Large intestine (tissue), 12 donors: ENCODE measurements at places on chromosomes 3 and 15. TPM values are rescaled to one million over a fixed set of nuclear protein-coding genes. Genes with fewer than 3 reads are reported as not detected.

- H3K27me3 ChIP-seq, result no peaks in the 10 kb centered on the region
- H3K4me1 ChIP-seq, result no peaks in the 10 kb centered on the region
- no peaks in the 10 kb centered on the region for H3K36me3 ChIP-seq
- no peak for DNase-seq
- H3K27ac ChIP-seq, result no peak overlapping the region
These were observed 123.3 kb downstream of the SERPINI1 start for GRCh38 chr3:167858865-167859264.

DNA sequence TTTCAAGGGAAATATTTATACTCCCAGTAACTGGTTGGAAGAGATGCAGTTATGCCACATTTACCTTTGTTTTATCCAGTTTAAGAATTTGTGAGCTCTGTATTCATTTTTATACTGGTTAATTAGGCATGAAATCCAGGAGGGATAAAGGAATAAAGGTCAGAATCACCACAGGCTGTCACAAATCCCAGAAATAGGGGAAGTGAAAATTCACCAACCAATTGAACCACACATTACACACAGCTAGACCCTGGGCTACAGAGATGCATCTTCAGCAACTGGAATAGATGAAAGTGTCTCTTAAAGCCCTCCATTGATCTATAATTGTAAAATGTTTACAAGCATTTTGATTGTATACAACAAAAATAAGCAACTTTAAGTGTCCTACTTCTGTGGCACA is 18.5 kb downstream of the SERPINI1 start:
- no peak for DNase-seq

DNA sequence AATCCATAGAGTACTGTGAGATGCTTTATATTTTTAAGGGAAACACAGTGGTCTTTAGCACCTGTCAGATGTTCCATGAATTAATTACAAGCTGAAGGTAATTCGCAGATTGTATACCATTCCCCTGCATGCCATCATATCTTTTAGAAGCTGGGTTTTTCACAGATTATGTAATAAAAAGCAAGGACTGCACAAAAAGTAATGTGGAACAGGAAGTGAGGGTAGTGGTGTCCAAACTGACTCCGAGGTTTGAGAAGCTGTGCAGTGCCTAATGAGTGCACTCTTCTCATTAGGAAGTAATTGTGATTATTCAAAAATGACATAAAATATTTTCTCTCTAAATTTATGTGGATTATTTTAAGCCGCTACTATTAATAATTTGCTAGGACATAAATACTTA is 123.2 kb downstream of the GOLIM4 start:
- H3K27ac ChIP-seq, result no peak overlapping the region
- H3K36me3 ChIP-seq, result no peaks in the 10 kb centered on the region
- H3K4me1 ChIP-seq, result peaks cover 15% of the 10 kb centered on the region
- no peak overlapping the region for H3K4me3 ChIP-seq
- no peak for DNase-seq

DNA sequence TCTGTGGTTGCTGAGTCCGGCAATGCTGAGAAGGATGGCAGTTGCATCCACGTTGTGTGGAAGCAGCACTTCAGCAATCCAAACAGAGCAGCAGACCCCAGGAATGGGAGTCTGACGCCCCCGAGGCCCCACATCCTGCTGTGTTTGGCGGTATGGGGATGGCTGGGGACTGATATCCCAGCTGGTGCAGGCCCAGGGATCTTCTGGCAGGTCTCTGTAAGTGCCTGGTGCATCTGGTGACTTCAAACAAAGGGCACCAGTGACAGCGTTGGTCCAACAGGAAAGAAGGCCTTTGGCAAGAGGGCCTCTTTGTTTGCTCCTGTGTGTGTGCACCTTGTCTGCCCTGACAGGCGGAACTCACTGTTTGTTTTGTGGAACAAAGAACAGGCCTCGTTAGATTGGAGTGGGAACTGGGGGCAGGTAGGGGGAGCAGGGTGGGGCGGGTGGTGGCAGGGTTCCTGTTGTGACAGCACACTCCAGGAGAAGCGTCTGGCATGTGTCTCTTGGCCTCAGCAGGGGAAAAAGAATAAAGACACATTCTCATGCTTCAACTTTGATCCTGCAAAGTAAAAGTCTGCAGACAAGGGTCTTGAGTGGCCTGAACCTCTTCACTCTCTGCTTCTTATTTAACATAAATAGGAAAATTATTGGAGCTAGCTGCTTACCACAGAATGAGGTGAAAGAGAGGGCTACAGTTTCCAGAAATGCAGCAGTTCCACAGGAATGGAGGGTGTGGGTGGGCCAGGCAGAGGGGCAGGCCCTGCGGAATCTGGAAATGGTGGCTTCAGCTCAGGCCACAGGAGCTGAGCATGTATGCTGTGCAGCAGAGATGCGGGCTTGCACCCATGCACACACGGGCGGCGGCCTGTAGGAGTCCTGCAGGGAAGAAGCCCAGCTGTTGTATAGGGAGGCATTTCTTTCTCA is 94.5 kb upstream of the MYZAP start:
- H3K27ac ChIP-seq, result peak overlapping the region; percentile 48
- no peaks in the 10 kb centered on the region for H3K36me3 ChIP-seq
- peaks cover 29% of the 10 kb centered on the region for H3K4me1 ChIP-seq
- H3K27me3 ChIP-seq, result no peaks in the 10 kb centered on the region
- H3K4me3 ChIP-seq, result no peak overlapping the region

GRCh38 chr15:22915866-22916515 is 64.2 kb downstream of the CYFIP1 start:
- no peak for DNase-seq
- H3K4me1 ChIP-seq, result no peaks in the 10 kb centered on the region
- no peaks in the 10 kb centered on the region for H3K27me3 ChIP-seq
- peaks cover 79% of the 10 kb centered on the region for H3K36me3 ChIP-seq
- no peak overlapping the region for H3K4me3 ChIP-seq

- no peaks in the 10 kb centered on the region for H3K27me3 ChIP-seq
- no peak for DNase-seq
- peak overlapping the region; percentile 7 for H3K4me3 ChIP-seq
- peaks cover 76% of the 10 kb centered on the region for H3K4me1 ChIP-seq
These were observed 8.4 kb downstream of the CSK start for GRCh38 chr15:74790080-74790916.

DNA sequence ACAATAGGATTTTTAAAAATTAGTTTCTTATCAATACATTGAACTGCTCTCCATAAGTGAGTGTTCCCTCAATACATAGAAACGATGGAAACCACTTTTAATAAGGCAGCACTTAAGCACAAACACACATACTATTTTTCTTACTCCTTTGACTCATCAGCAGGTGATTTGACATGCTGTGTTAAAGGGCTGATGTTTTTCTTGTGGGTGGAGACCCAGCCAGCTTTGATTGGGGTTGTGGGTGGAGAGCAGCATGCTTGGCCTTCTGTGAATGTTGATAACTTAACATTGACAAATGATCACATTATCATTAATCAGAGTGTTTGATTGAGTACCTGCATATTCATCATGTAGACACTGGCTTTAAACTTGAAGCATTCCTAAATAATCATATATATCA is 223.0 kb upstream of the DPH6 start:
- H3K4me1 ChIP-seq, result no peaks in the 10 kb centered on the region
- no peak overlapping the region for H3K27ac ChIP-seq
- no peaks in the 10 kb centered on the region for H3K36me3 ChIP-seq
- H3K27me3 ChIP-seq, result no peaks in the 10 kb centered on the region

- H3K27ac ChIP-seq, result peak overlapping the region; percentile 86
- no peaks in the 10 kb centered on the region for H3K27me3 ChIP-seq
- H3K4me3 ChIP-seq, result no peak overlapping the region
- peaks cover 47% of the 10 kb centered on the region for H3K36me3 ChIP-seq
- no peak for DNase-seq
These were observed 9.8 kb downstream of the CLCN2 start for GRCh38 chr3:184351511-184352148.

GRCh38 chr3:139564294-139564861 is 24.8 kb upstream of the RBP1 start:
- H3K4me3 ChIP-seq, result no peak overlapping the region
- H3K27me3 ChIP-seq, result no peaks in the 10 kb centered on the region
- H3K4me1 ChIP-seq, result no peaks in the 10 kb centered on the region
- peaks cover 4% of the 10 kb centered on the region for H3K36me3 ChIP-seq
- H3K27ac ChIP-seq, result no peak overlapping the region
- no peak for DNase-seq

GRCh38 chr15:94231723-94232468 is 535 bp downstream of the MCTP2 start:
- H3K27me3 ChIP-seq, result peaks cover 3% of the 10 kb centered on the region
- no peaks in the 10 kb centered on the region for H3K36me3 ChIP-seq
- no peak for DNase-seq
- peak overlapping the region; percentile 96 for H3K27ac ChIP-seq
- no peaks in the 10 kb centered on the region for H3K4me1 ChIP-seq
- peak overlapping the region; percentile 58 for H3K4me3 ChIP-seq

DNA sequence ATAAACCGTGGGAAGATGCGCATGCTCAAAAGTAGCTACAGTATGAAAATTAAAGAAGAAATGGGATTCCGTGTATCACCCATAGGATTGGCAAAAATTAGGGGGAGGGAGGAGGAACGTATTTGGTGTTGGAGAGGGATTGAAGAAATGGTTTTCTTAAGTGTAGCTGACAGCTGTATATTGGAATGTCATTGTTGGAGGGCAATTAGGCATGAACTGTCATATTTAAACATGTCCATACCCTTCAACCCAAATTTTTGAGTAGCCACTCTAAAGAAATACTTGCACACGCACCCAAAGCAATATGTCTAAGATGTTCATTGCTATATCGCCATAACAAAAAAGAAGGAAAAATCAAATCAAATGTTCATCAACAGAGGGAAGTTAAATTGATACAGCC is 144.7 kb downstream of the TLE3 start:
- DNase-seq, result no peak
- H3K4me3 ChIP-seq, result no peak overlapping the region
- peaks cover 8% of the 10 kb centered on the region for H3K27me3 ChIP-seq
- H3K4me1 ChIP-seq, result no peaks in the 10 kb centered on the region
- H3K36me3 ChIP-seq, result no peaks in the 10 kb centered on the region
- H3K27ac ChIP-seq, result no peak overlapping the region

- no peak overlapping the region for H3K27ac ChIP-seq
- no peaks in the 10 kb centered on the region for H3K36me3 ChIP-seq
- no peak overlapping the region for H3K4me3 ChIP-seq
- H3K4me1 ChIP-seq, result no peaks in the 10 kb centered on the region
- DNase-seq, result no peak
These were observed 156.7 kb downstream of the CHL1 start for GRCh38 chr3:353191-353739.

DNA sequence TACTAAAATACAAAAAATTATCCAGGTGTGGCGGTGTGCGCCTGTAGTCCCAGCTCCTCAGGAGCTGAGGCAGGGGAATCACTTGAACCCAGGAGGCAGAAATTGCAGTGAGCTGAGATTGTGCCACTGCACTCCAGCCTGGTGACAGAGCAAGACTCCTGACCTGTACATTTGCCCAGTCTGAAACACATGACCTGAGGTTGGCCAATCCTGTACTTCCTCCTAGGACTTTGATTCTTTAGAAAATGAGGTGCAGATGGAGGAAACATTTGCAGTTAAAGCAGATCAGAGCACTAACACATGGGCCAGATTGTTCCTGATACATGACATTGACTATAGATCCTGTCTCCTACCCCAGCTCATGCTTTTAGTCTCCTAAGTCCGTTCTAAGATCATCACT is 28.9 kb upstream of the LPP start:
- DNase-seq, result peak; percentile 78
- no peaks in the 10 kb centered on the region for H3K36me3 ChIP-seq
- peaks cover 16% of the 10 kb centered on the region for H3K4me1 ChIP-seq

DNA sequence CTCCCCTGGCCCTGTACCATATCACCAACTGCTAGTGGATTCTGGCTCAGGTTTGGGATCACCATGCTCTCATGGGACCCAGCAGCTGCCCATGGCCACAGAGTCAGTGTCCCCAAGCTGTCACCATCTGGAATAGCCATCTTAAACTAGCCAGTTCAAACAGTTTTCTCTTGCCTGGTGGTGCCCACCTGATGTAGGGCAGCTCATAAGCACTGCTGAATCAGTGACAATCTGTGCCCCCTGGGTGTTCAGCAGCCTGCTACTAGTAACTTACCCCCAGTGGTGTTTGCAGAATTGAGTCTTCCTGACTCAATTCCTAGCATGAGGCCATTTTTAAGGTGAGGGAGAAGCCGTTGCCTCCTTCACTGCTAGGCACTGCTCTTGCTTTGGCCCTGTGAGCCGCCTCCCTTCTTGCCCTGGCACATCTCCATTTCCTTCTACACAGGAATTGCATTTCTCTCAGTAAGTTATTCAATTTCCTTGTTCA is 7.9 kb downstream of the RPSA start:
- DNase-seq, result no peak
- no peak overlapping the region for H3K4me3 ChIP-seq
- no peak overlapping the region for H3K27ac ChIP-seq
- H3K4me1 ChIP-seq, result peaks cover 2% of the 10 kb centered on the region

- no peaks in the 10 kb centered on the region for H3K36me3 ChIP-seq
- no peaks in the 10 kb centered on the region for H3K4me1 ChIP-seq
- no peak overlapping the region for H3K4me3 ChIP-seq
- H3K27me3 ChIP-seq, result no peaks in the 10 kb centered on the region
- no peak overlapping the region for H3K27ac ChIP-seq
These were observed 797.1 kb downstream of the ROBO1 start for GRCh38 chr3:78970656-78971055.

- H3K27ac ChIP-seq, result no peak overlapping the region
- DNase-seq, result no peak
- no peaks in the 10 kb centered on the region for H3K4me1 ChIP-seq
- H3K36me3 ChIP-seq, result no peaks in the 10 kb centered on the region
These were observed 567.3 kb upstream of the ZNF717 start for GRCh38 chr3:76352511-76353284.

DNA sequence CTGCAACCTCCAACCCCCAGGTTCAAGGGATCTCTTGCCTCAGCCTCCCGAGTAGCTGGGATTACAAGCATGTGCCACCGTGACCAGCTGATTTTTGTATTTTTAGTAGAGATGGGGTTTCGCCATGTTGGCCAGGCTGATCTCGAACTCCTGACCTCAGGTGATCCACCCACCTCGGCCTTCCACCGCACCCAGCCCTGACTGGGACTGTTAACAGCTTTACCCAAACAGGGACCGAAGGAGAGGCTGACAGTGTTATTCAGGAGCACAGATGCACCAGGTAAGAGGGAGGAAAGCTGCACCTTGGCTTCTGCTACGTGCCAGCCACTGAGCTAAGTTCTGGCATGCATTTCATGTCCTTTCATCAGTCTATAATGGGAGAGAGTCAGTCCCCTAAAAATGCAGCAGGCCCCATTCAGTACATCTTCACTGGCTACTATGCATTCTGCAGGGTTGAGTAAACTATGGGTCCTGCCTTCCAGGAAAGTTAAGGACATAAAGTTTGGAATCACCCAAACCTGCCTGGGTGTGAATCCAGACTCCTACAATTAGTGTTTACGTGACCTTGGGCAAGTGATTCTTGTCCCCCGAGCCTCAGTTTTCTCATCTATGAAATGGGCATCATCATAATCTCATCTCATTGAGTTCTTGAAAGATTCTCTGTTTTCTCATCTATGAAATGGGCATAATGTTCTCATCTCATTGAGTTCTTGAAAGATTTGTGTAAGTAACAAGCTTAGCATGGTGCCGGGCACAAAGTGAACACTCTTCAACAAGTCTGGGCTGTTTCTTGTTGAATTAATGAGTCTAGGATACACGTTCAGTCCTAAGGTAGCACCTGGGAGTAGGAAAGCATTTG is 82.2 kb downstream of the CPN2 start:
- no peaks in the 10 kb centered on the region for H3K27me3 ChIP-seq
- peaks cover 22% of the 10 kb centered on the region for H3K4me1 ChIP-seq
- DNase-seq, result no peak
- H3K27ac ChIP-seq, result no peak overlapping the region
- H3K4me3 ChIP-seq, result no peak overlapping the region

LCTL gene
- 0.34 TPM for polyA plus RNA-seq

MESP2 gene
- polyA plus RNA-seq, result 0.30 TPM

GP5 gene
- polyA plus RNA-seq, result 0.33 TPM

HACD3 gene
- polyA plus RNA-seq, result 91.3 TPM

ATP13A4 gene
- polyA plus RNA-seq, result 15.6 TPM

ANKRD34C gene
- not detected for polyA plus RNA-seq
